Mammary epithelial cell (primary cell): ENCODE measurements at places on chromosomes 7 and 10. TPM values are rescaled to one million over a fixed set of nuclear protein-coding genes. Genes with fewer than 3 reads are reported as not detected.

The NXPH1 gene
- not detected for total RNA-seq

The SDK1 gene
- 24.5 TPM for total RNA-seq

The SPACDR gene
- total RNA-seq, result 0.59 and 0.78 TPM in 2 replicates

The TSPAN14 gene
- 93.6 and 102 TPM in 2 replicates for total RNA-seq

The GNG11 gene
- total RNA-seq, result under 0.01 TPM

The ANKRD30A gene
- total RNA-seq, result not detected

The COL1A2 gene
- 13.7 TPM for total RNA-seq

The PDE1C gene
- total RNA-seq, result 32.8 and 35.8 TPM in 2 replicates

The CYP3A5 gene
- total RNA-seq, result not detected in 2 replicates

The TEX47 gene
- not detected for total RNA-seq

The TAS2R38 gene
- not detected in 2 replicates for total RNA-seq

- DNase-seq, result peak; percentile 68
Measured at GRCh38 chr7:87797798-87798403, 78.3 kb downstream of the SLC25A40 start.

DNA sequence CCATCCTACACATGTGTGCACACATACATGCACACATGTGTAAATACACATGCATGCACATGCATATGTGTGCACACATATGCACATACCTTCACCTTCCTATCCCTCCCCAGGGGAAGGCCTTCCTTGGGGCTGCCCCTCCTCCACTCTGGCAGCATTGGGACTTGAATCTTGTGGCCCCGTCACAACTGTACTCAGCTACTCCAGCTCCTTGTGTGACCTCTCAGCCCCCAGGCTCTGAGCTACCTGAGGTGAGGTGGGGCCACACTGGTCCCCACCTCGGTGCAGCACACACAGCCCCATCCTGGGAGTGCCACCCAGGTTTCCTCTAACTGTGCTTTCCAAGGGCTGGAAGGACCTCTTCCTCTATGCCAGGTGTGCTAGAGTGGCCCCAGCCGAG, 116.0 kb downstream of the LHPP start:
- no peak for DNase-seq

GRCh38 chr7:157250605-157251228, 86.1 kb upstream of the DNAJB6 start:
- peak; percentile 51 for DNase-seq

GRCh38 chr7:96144260-96144526, 177.7 kb downstream of the SLC25A13 start:
- no peak for DNase-seq

DNA sequence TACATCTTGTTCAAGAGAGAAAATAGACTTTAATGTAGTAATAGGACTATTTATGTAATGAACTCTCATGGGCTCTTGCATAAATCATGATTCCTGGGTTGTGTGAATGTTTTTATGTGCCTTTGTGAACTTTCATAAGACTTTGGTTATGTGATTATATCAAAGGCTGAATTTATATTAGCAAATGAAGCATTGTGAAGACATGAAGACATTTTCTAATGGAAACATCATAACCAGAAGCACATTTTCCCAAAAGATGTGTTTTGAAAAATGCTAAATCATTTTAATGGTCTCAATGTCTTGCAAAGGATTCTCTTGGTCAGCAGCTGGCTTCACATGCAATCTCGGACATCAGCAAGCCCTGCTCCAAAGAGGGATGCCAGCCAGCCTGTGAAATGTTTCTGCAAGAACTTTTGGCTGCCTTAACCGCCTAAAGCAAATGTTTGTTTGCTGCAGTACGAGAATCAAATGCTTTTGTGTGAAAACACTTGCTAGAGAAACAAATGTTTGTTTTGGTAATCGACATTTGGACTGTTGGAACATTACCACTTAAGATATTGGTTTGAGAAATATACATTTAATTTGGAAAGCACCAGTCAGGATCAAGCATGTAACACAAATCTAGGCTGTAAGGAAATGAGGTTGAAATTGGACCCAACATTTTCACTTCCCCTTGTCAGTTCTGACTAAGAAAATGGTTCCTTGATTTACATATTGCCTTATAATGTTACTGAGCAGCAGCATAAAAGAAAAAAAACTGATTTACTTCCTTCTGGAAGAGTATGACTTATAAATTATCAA, 102.1 kb downstream of the RTKN2 start:
- no peak for DNase-seq

DNA sequence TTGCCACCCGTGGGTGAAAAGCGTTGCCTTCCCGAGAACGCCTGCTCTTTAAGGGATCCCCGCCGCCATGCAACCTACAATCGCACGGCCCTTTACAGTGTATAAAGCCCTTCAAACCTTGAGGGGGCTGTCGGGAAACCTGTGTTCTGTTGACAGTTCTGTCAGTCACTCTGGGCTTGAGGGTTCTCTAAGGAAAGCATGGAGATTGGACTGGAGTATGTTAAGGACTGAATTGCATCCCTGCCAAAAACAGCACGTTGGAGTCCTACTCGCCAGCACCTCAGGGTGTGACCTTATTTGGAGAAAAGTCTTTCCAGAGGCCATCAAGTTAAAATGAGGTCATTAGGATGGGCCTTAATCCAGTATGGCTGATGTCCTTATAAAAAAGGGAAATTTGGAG, 70.6 kb downstream of the PFKFB3 start:
- DNase-seq, result no peak

DNA sequence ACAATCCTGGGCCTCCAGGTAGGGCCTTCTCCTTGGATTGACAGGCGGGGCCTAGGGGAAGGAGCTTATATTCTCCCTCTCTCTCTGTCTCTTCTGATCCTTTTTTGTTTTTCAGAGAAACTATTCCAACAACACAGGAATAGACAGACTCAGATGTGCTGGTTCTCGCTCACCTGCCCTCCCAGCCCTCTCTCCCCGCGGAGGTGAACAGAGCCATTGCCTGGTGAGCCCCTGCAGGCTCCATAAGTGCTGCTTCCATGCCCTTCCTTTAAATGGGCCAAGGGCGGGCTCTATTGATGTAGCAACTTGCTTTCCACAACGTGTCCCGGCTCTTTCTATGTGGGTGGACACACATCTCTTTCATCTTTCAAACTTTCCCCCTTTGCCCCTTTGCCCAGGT, 47.2 kb upstream of the IGFBP3 start:
- DNase-seq, result no peak

- DNase-seq, result no peak
Measured at GRCh38 chr7:141097430-141097829, 23.6 kb downstream of the TMEM178B start.

DNA sequence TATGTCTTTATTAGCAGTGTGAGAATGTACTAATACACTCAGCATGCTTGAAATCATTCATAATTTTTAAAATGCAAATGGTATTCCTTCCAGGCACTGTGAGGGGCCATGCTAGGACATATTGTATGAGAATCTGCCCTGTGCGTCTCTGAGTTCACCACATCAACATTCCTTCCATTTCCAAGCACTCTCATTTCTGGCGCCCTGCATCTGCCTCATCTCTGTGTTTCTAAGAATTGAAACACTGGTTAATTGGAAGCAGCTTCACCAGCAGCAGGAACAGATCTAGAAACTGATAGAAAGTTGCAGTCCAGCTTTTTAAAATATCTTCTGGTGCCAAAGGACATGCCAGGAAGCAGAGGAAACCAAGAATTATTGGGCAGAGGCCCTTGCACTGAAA, 555.9 kb upstream of the DPP6 start:
- DNase-seq, result no peak

DNA sequence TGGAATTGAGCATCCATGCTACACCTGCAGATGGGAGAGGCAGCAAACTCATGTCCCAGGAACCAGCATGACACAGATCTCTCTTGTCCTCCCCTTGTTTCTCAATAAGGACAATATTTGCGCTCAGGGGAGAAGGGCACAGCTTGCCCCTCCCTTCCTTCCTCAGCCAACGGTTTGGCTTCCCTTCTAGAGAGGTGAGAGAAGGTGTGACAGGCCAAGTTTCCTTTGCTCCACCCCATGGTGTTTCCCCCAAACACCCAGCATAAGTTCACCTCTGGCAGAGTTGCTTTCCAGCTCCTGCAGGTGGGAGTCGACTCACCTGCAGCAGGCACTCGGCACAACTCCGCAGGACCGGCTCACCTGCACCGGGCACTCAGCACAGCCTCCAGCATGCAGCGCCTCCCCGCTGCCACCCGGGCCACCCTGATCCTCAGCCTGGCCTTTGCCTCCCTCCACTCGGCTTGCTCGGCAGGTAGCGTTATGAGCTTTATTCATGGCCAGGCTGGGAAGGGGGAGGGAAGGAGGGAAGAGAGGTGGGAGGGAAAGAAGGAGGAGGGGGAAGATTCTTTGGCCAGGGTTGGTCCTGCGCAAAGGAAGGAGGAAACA, at the start of the genes ATP6V0A4 and TMEM213:
TSS of gene ATP6V0A4 (minus strand) at position 482 of the 606 bp plus-strand sequence. CDS start 26,949 bp downstream, outside the sequence.
TSS of gene TMEM213 (plus strand) at position 280 of the 606 bp plus-strand sequence. CDS start at position 391, 111 bp downstream.
- DNase-seq, result no peak

- no peak for DNase-seq
Measured at GRCh38 chr10:112712536-112712935, 237.5 kb upstream of the TCF7L2 start.

GRCh38 chr7:137501562-137501961, 158.0 kb upstream of the PTN start:
- DNase-seq, result no peak

GRCh38 chr10:70583669-70584037, 18.9 kb downstream of the PRF1 start:
- no peak for DNase-seq

DNA sequence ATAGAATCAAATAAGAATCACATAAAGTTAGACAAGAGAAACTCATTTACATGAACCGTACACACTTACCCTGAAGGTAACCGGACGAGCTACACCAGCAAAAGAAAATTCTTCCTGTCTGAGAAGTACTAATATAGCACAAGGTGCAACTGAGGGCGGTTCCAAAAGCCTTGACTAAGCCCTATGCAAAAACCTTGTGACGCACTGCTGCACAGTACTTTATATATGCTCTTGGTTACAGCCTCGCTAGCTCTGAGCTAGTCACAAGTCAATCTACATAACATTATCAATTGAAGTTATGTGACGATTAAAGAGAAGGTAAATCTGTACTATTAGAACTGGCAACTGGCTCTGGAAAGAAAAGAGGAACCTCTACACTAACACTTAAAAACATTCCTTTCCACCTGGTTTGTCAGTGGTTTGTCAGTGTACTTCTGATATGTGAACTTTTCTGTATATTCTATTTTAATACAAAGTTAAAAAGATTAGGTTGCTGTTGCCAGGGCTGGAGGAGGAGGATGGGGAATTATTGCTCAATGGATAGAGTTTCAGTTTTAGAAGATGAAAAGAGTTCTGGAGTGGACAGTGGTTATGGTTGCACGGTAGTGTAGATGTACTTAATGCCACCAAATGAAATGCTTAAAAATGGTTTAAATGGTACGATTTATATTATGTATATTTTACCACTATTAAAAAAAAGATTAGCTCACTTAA, 21.6 kb downstream of the NT5C3A start:
- peak; percentile 90 for DNase-seq

DNA sequence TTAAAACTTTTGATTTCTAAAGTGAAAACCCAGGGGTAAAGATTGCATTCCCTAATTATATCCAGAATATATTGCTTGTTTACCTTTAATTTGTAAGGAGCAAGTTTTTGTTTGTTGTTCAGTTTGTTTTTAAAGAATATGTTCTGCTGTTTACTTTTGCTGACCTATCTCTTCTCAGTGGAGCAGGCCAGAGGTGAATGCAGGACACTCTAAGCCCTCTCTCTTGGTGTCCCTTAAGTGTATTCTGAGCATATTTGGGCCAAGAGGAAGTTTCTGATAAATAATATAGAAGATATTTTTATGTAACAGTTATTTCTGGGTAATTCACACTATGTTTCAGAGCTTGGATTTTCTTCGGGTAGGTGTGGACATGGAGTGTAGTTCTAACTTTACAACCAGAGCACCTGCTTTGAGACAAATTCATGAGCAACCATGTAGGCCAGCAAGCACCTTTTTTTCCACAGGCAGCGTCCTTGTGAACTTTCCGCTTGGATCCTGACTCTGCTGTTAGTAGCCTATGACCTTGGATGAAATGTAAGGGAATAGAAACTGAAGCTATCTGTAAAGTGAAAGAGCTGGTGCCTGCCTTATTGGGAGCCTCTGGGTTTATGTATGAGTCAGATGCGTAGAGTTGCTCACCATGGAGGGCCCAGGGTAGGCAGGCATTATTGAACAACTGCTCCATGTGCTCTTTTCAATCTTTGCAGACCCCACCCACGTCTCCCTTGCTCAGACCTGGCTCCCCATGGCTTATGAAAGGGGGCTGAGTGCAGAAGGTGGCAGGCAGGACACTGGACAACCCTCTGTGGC, 16.1 kb downstream of the OGDH start:
- DNase-seq, result no peak

GRCh38 chr10:50461123-50461522, 162.6 kb downstream of the SGMS1 start:
- no peak for DNase-seq

DNA sequence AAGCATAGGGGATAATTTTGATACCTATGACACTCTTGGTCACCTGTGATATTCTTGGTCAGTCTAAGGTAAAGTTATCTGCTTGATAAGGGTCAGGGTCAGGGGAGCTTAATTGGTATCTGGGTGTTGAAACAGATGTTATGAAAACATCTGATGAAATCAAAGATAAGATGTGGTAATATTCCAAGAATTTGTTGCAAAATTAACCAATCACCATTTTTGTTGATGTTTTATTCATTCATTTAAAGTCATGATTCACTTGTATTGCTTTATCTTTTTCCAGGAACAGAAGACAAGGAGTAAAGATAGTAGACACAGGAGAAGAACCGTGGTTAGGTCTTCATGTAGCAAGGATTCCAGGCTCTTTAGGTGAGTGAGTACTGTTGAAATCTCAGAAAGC, 103.1 kb downstream of the SEMA3C start:
- DNase-seq, result no peak

DNA sequence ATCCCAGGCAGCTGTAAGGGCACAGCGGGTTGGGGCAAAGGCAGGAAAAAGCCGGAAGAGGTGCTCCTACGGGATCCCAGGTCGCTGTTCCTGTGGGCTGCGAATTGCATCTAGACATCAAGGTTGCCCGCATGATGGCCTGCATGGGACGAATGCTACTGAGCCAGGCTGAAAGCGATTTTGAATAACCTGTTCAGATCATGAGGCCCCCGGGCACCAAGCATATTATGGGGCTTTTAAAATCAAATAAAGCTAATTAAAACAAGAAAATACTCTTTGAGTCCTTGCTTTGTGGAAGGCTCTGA, 37.1 kb downstream of the CAMK2B start:
- DNase-seq, result no peak

DNA sequence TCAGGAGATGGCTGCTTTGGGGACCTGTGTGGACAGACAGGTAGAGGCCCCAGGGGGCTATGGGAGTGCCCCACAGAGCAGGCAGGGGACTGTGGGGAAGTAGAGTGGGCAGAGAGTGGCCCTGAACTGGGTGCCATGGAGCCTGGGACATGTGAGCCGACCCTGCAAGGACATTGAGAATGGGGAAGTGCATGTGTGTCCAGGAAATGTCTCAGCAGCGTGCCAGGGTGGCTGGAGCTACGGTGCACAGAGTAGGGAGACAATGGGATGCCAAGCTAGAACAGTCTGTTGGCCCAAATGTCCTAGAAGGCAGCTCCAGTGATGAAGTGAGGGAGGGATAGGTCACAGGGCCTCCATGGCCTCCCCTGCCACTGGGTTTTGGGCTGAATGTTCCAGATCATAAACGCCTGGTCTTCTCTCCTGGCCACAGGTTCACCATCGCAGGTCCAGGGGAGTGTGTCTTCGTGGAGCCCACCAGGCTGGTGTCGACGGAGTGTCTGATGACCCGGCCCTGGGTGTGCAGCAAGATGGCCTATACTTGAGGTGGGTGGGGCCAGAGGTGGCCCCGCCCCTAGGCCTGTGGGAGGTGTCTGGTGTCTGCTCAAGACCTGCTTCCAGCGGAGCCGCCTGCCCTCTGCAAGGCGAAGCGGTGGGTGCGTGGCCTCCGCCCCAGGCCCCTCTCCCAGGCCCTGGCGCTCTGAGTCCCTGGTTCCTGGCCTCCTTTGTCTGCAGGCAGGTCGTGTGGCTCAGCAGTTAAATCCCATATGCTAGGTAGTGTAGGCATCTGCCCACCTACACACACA, 20.5 kb downstream of the CLEC2L start:
- DNase-seq, result no peak
